ENCODE measurements at places on chromosomes 1 and 21. TPM values are rescaled to one million over a fixed set of nuclear protein-coding genes. Genes with fewer than 3 reads are reported as not detected.

- DNase-seq: no peak
Observed at GRCh38 chr1:45792744-45793143, 10.7 kb upstream of the MAST2 start.

GRCh38 chr1:205220421-205220820 lies 7.3 kb upstream of the TMCC2 start:
- DNase-seq: no peak

PGLYRP4 gene
- total RNA-seq: 6.0 TPM

DNA sequence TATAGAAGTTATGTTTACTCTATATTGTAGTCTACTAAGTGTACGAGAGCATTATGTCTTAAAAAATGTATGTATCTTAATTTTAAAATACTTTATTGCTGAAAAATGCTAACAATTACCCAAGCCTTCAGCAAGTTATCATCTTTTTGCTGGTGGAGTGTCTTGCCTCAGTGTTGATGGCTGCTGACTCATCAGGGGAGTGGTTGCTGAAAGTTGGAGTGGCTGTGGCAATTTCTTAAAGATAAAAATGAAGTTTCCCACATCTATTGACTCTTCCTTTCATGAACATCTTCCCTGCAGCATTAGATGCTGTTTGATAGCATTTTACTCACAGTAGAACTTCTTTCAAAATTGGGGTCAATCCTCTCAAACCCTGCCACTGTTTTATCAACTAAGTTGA lies 95.8 kb downstream of the CDC7 start:
- no peak for DNase-seq

- no peak for DNase-seq
Observed at GRCh38 chr1:153431928-153432327, 15.6 kb downstream of the S100A7A start.

DNA sequence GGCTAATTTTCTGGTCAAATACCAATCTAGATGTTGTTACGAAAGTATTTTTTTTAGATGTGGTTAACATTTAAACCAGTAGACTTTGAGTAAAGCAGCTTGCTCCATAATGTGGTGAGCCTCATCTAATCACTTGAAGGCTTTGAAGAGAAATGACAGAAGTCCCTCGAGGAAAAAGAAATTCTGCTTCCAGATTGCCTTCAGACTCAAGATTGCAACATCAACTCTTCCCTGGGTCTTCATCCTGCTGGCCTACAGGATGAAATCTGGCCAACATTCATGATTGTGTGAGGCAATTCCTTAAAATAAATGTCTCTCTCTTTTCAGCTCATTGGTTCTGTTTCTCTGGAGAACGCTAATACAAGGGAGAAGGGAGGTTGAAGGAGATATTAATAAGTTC lies 32.5 kb upstream of the SSX2IP start:
- DNase-seq: no peak

LRRC39 gene
- total RNA-seq: 0.18 TPM

DNA sequence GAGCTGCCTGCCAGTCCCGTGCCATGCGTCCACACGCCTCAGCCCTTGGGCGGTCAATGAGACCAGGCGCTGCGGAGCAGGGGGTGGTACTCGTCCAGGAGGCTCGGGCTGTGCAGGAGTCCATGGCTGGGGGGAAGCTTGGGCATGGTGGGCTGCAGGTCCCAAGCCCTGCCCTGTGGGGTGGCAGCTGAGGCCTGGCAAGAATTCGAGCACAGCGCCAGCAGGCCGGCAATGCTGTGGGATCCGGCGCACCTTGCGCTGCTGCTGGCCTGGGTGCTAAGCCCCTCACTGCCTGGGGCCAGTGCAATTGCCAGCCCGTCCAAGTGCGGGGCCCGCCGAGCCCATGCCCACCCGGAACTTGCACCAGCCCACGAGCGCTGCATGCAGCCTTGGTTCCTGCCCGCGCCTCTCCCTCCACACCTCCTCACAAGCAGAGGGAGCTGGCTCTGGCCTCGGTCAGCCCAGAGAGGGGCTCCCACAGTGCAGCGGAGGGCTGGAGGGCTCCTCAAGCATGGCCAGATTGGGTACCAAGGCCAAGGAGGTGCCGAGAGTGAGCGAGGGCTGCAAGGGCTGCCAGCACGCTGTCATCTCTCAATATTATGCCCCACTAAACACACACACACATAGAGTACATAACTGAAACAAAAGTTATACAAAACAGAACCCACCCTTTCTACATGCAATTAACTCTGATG lies 307.7 kb downstream of the LMO4 start:
- DNase-seq: no peak

LORICRIN gene
- total RNA-seq: not detected

DNA sequence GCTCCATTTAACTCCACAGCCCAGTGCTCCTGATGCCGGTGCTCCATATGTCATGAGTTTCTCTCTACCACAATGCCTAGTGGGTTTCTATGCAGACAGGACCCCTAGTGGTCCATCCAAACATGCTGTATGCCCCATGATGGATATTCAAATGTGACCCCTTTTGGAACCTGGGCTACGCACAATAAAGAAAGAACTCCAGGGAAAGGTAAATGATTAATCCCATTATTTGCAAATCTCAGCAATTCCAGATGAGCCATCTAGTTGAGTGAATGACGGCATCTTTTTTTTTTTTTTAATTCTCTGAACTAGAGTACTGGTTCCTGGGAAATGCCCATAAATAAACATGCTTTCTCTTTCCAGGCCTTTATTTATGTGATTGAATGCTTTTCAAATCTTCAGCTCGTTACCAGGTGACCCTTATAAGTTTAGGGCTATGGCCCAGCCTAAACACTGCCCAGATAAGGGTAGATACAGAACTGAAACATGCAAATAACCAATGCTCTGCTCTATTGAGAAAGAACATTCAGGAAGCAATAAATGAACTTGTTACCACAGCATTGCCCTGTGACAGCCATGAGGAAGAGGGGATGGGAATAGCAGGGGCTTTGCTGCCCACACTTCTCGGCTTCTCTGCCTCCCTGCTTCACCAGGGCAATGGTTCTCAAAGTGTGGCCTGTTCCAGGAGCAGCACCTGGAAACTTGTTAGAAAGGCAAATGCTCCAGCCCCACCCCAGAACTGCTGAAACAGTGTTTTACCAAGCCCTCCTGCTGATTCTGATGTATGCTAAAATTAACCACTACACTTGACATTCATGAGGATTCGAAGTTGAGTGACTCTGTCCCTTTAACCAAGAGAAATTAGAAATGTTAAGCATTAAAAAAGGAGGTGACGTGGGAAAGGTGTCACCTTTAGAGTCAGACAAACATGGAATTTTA lies 151.7 kb downstream of the SEC16B start:
- no peak for DNase-seq

SPRR4 gene
- 1.3 TPM for total RNA-seq

KRTAP10-7 gene
- not detected for total RNA-seq

GRCh38 chr1:169086603-169087455 lies 19.7 kb upstream of the ATP1B1 start:
- no peak for DNase-seq

LCK gene
- 9.0 TPM for total RNA-seq

DNA sequence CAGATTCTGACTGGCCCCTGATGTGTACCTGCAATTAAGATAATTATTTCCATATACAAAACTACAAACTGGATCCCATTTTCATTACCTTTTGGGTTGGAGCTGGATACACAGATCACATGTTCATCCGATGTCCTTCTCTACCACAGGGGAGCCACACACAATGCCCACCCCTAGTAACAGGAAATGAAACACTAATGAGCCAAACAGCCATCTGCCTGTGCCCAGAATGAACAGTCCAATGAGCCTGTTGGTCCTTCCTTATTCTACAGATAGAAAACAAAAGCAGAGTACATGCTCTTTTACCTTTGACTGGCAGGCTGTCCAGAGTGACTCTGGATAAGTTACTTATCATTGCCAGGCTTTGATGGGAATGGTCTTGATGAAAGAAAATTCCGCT lies 68.6 kb downstream of the SIPA1L2 start:
- DNase-seq: no peak

FAM72C gene
- 2.1 TPM for total RNA-seq

TRAF3IP3 gene
- total RNA-seq: 10.3 TPM

- DNase-seq: no peak
Observed at GRCh38 chr1:26327956-26328362, 10.2 kb downstream of the CD52 start.

RNF186 gene
- total RNA-seq: not detected

CD1E gene
- total RNA-seq: not detected

DNA sequence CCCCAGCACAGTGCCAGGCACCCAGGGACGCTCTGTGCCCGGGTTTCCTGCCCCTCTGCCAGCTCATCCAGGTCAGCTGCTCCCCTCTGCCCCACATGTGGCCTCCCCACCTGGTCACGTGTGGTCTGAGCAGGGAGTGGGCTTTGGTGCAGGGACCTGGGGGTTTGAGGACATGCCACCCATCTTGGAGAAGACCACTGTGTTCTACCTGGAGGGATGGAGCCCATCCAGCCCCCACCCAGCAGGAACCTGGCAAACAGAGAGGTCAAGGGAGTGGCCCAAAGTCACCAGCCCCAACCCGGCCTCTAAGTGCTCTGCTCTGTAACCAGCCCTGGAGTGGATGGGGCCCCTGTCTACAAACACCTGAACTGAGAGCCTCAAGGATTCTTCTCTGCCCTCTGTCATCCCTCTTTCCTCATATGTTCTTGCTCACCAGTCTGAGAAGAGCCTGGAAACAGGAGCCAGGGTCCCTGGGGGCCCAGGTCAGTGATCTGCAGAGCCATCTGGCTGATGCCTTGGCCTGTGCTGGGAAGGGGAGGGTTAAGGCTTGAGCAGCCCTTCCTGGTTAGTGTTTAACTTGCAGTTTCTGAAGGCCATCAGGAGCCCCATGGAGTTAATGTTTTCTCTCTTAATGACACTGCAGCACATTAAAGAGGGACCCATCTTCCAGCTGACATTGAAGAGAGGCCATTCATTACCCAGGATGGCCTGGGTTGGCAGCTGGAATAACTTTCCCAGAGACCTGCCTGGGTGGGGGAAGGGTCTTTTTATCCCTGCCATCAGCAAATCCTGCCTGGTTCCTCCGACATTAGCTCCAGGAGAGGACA lies 235.4 kb downstream of the PTPRU start:
- no peak for DNase-seq

WDR64 gene
- total RNA-seq: not detected

ROR1 gene
- 9.0 TPM for total RNA-seq

DNA sequence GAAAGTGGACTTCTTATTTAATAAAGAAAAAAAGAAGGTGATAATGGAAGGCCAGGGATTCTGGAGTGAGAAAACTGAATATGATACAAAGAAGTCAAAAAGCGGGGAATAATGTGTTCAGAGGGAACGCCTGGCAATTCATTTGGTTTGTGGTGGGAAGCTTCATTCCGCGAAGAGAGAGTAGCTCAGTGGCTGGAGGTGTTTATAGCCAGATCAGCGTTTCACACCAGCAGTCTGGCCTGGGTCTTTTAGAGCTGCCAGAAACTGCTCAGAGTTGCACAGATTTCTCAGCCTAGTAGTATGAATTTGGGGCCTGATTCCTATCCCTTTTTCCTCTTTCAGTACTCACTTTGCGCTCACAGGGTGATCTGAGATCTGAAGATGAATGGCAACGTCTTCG lies 67.8 kb upstream of the IPO9 start:
- DNase-seq: no peak

- DNase-seq: no peak
Observed at GRCh38 chr1:53160924-53161378, 18.5 kb upstream of the SLC1A7 start.

DNA sequence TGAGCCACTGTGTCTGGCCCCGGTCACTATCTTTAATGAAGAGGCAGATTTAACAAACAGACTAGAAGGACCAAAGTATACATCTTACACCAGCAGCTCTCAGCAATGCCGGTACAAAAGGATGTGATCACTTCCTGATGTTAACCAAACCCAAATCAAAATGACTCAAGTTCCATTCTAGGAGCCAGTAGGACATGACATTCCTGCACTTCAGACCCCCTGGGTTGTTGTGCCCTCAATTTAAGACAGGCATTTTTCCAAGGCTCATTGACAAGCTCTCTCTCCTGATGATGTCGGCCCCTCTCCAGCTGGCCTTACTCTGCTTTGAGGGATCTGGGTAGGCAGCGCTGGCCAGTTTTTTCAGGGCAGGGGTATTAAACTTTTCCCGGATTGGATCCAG lies 35.1 kb downstream of the YARS1 start:
- DNase-seq: no peak

- DNase-seq: no peak
Observed at GRCh38 chr1:158999316-159000069, 10.2 kb upstream of the IFI16 start.

DNA sequence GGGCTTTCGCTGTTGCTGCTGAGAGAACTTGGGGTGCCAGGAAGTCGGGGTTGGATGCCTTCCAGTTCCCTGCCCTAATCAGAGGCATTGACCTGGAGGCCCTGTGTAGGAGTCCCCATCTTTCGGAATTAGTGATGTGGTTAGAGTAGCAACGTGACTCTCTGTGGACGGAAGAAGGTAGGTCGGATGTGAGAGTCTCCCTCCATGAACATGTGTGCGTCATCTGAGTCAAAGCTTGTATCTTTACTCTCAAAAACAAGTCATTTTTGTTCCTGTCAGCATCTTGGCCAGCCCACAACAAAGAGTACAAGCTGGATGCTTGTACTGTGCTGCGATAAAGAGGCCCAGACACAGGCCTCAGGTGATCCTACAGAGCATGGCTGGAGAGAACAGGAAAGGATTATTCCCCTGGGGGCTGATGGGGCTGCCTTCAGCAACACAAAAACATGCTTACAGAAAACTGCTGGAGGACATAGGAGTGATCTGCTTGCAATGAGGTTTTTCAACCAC lies 31.0 kb upstream of the IL10 start:
- no peak for DNase-seq

CNKSR1 gene
- total RNA-seq: 43.3 TPM
